ENCODE measurements at places on chromosomes 12 and 14.

DNA sequence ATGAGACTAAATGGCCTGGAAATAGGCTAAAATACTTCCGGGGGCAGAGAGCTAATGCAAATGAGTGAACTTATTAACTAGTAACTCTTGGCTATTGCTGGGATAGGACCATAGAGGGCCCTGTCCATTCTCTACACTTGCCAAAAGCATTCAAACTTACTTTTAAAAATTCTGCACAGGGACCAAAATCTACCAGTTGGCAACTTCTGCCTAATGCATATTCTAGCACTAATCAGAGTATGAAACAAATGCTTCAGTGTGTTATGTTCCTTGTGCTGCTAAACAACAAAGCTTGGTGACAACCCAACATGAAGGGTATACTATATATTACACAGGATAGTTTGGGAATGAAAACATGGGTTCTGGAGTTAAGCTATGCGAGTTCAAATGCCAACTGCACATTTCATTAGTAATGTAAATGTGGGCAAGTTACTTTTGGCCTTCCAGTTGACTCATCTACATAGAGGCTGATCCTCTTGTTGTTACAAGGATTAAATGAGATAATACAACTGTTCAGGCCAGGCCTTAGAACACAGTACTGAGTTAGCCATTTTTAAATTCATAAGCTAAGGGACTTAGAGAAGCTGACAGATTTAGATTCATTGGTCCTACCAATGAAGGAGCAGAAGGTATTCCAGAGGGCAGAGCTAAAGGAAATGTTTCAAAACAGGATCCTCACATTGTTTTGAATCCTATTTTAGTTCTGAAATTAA lies 32.4 kb downstream of the HIGD1C start:
- no peak for DNase-seq

DNA sequence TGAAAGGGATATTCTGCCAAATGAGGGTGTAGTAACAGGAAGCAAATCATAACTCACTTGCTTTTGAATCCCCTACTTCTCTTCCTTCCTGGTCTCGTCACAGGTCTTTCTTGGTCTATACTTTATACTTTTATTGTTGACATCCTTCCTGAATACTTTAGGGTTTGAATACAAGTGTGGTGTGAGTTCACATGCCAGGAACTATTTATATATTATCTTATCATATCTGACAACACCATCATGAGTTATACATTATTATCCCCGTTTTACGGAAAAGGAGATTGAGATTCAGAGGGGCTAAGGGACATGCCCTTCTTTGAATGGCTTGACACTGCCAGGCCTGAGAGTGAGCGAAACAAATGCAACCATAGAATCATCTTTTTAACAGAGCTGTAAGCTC lies 33.0 kb upstream of the TSPAN8 start:
- DNase-seq, result no peak

- DNase-seq, result no peak
These were observed 2.6 kb upstream of the EVL start for GRCh38 chr14:100062590-100062989.

- DNase-seq, result peak; percentile 76
These were observed 119.8 kb upstream of the CPM start for GRCh38 chr12:69052613-69053408.

- DNase-seq, result no peak
These were observed 33.3 kb upstream of the NAP1L1 start for GRCh38 chr12:76117751-76118150.

GRCh38 chr12:26696048-26696612 lies 136.9 kb downstream of the ITPR2 start:
- no peak for DNase-seq

DNA sequence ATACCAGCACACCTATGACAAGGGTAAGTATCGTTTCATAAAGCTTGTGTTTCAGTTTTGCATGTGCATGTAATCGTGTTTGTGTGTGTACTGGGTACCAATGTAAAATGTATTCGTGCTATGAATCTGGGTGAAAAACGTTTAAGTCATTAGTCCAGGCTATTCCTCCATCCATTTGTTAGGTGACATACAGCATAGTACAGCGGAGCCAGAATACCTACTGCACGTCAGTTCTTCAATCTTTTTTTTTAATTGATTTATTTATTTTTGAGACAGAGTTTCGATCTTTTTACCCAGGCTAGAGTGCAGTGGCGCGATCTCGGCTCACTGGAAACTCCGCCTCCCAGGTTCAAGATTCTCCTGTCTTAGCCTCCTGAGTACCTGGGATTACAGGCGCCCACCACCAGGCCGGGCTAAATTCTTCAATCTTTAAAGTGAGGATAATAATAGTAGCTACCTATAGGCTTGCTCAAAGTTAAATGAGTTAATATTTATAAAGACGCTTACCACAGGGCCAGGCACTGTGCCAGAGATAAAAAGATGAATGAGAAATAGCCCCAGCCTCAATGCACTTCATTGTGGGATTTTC lies 661 bp upstream of the RPS26 start:
- DNase-seq, result no peak

DNA sequence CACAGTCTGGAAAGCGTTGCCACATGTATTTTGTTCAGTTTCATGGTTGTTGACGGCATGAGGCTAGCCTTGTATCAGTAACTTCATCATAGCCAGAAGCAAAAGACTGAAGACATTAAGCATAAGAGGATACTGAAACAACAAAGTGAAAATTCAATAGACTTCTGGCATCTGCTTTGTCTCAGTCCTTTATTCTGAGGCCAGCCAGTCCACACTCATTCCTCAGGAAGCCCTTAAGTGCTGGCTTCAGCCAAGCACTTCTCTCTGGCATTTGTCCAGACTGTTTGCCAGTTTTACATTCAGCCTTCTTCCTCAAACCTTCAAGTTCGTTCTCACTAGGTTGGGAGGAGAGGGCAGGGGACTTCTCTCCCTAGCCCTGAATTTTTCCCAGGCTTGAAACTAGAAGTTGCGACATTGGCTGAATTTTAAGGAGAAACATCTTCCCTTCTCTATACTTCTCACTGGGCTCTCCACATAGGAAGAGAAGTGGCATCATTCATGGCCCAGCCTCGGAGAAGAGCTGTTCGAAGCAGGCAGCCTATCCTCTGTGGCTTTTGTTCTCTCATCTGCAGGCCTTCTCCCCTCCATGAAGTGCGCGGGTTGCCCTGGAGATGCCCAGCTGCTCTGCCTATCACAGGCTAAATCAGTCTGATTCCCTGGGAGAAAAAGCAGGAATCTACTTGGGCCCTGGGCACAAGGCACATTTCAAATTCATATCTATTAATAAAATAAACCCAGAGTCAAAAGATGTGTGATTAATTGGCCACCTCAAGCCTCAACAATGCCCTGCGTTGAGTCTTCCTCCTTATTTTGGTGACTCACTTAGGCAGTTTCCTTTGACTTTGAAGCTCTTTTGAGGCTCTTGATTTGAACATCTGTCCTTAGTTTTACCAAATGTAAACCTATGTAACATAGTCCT lies 130.9 kb upstream of the PLEKHA5 start:
- peak; percentile 31 for DNase-seq

GRCh38 chr12:127767656-127768055 lies 499.3 kb upstream of the TMEM132C start:
- no peak for DNase-seq

Measured in AG09309 (cell line).